ENCODE measurements at places on chromosomes 3 and 15.

DNA sequence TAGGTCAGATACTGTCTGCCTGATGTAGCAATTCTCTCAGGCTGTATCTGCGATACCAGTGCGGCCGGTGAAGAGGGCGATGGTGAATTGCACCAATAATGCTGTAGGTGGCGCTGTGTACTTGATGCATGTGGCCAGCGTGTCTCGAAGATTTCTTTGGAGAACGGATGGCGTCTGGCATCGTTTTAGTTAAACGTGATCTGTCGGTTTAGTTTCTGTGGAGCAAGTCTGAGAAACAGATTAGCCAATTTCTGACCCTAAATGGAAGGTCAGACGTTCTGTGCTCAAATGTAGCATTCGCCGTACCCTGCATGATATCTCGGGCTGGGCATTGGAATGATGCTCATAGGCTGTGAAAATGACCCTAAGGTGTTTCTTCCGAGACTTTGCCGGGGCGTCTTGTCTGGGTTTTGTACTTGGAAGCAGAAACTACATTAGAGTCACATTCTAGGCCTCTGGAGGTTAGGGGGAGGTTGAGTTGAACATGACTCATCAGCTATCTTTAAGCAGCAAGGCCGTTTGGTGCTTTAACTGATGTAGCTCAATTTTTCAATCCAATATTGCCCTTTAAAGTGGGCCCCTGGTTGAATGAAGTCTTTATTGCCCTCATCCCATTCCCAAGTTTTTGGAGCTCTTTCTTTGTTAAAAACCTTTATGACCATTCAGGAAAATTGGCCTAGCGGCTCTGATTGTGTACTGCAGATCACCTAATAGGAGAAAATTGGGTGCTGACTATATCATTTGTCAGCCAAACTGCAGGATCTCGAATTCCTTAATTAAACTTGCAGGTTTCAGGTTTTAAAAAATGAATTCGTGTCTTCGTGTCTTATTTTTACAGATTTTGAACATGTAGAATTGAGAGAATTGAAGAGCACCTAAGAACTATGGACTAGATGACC, 80.0 kb downstream of the SQOR start:
- DNase-seq: peak; percentile 54

GRCh38 chr15:31843426-31844055, 186.8 kb upstream of the CHRNA7 start:
- no peak for DNase-seq

GRCh38 chr15:79702621-79703020, 194.2 kb downstream of the MTHFS start:
- peak; percentile 54 for DNase-seq

DNA sequence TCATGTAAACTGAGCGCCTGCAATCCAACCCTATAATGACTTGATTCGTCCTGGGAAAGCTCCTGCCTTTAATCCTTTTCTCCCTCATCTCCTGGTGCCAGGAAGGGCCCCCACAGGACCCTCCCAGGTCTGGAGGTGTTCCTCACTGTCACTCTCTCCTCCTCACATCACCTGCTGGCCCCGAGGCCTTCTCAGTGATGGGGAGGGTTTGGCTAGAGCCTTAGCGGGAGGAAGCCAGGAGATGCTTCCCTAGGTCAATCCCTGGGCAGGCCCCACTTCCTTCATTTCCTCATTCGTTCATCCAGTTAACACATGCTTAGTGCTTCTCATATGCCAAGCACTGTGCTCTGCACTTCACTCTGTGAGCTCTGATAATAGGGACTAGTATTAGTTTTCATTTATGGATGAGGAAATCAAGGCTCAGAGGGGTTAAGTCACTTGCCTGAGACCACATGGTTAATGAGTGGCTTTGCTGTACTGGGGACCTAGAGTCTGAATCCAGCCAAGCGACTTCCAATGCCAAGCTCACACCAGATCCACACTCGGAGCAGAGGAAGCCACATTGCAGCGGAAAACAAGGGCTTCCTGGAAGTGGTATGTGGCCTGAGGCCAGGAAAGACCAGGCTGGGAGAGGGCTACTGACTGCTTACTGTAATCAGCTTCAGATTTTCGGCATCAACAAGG, 50.3 kb upstream of the CHRNB4 start:
- no peak for DNase-seq

DNA sequence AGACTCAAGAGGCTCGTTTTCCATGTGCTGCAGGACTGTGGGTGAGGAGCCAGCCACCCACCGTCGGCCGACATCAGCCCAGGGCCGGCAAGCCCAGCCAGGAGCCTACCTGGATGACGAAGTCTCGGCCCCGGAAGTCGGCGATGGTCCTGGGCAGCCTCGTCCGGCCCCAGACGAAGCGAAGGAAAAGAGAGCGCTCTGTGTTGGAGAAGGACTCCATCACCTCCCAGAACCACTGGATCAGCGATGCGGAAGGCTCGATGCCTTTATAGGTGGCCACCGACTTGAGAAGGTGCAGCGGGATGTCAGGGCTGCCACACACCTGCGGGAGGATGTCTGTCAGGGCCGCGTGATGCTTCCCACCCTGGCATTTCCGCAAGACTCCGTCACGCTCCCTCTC, 13.8 kb upstream of the OCA2 start:
- DNase-seq: no peak

- DNase-seq: no peak
Observed at GRCh38 chr3:195865752-195866151, 42.6 kb downstream of the TNK2 start.

DNA sequence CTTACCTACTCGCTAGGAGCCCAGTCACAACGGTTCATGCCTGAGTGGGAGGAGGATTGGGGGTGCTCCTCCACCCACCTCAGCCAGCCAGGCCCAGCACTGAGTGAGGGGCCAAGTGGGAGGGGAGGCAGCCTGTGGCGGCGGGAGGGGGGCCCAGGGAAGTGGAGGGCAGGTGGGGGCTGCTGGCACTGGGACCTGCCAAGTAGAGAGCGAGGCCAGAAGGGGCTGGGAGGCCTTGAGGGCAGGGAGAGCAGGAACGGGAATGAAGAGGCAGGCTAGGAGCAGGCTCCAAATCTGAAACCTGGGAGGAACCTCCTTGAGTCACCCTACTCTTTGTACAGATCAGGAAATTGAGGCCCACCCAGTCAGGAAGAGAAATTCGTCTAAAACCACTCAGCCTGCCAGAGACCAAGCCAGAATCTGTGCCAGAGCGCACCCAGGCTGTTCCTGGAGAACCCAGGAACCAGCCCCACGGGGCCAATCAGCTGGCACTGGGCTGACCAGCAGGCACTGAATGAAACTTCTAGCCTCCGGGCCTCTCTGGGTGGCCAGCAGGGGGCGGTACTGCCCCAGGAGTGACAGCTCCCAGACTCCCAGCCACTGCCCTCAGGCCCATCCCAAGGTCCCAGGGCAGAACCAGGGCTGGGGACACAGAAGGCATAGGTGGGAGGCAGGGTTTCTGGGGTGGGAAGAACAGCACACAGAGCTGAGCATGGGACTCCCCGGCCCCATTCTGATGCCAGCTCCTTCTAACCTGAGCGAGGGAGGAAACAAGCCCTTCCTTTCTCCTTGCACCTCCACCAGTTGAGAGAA, 14.8 kb upstream of the CYP11A1 start:
- DNase-seq: peak; percentile 70

DNA sequence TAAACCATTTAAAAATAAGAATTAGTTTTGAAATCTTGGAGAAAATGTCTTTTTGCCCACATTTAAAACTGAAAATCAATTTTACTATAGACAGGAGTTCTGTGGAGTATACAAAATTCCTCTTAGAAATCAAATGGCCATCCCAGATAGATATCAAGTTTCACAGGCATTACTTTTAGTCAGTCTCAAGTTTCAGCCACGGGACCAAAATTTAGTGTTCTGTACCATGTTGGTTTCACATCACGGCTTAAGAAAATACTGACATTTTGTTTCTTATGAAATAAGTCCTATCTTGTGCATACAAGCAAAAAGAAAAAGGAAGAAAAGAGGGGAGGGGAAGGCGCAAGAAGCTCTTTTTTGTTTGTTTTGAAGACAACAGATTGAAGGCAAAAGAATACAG, 45.7 kb downstream of the EIF2AK4 start:
- no peak for DNase-seq

GRCh38 chr3:120743556-120744195, 1.1 kb downstream of the GTF2E1 start:
- peak; percentile 84 for DNase-seq

DNA sequence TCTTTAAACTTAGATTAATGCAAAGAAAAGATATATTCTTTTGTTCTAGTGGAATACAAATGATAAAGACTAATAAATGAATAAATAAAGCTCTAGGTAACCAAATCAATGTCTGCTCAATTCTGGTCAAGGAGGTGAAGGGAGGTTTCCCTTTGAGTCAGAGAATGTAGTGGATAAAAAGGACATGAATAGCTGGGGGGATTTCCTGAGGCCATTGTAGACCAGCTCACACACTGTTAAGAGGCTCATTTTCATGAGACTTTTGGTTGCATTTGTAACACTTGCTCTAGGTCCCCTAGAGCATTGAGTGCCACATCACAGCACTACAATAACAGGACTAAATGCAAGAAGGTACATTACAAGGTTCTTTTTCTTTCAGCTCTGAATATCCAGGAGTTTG, 170.7 kb downstream of the TIGIT start:
- no peak for DNase-seq

GRCh38 chr15:62896380-62896866, 146.1 kb upstream of the TPM1 start:
- DNase-seq: no peak

GRCh38 chr3:49456466-49456865, 13.6 kb upstream of the DAG1 start:
- DNase-seq: peak; percentile 34

DNA sequence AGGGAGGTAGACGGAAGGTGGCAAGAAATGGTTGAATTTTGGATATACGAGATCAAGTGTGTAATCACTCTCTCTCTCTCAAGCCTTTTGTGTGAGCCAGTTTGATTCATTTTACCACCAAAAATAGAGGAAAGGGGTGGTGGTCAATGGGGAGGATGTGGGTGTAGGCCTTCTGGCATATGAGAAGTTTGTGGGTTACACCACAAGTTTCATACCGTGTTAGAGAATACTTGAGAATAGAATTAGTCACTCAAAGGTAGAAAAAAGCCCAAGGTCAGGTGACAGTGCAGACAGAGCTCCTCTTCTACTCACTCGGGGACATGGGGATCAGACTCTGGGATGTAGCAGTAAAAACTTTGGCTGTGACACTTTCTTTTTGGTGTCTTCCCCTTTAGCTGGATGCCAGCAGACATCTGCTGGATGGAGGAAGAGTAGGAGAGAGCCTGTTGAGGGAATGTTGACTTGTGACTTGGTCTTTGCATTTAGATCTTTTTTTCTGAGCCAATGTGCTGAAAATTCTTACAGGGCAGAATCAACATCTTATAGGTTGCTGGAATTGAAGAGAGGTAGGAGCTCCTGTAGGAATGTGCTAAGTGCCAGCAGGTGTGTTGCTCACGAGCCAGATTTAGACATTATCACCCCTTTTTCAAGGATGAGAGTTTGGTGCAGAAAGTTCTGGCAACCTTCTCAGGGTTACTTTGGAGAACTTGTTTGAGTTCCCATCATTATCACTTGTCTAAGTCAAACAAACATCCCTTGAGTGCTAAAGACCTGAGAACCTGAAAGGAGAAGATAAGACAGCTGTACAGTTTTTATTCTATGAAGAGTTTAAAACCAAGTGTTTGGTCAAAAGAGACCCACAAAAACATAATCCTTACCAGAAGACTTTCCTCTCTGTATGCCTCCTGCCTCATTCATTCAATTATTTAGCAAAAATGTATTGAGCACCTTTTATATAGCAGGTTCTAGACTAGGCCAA, 43.9 kb upstream of the RYK start:
- no peak for DNase-seq

- no peak for DNase-seq
Observed at GRCh38 chr3:88795503-88795902, 311.9 kb upstream of the EPHA3 start.

DNA sequence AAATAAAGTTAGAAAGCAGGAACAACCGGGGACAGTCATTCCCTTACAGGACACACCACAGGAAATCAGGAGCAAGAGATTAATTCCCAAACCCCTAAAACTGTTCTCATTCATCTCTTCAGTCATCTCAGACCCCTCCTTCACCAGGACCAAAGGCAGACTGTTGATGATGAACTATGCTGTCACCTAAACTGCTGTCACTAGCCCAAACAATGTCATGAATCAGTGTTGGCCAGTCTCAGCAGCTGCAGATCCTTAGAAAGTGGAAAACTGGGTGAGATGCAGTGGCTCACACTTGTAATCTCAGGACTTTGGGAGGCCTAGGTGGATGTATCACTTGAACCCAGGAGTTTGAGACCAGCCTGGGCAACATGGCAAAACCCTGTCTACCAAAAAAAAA, 909.6 kb downstream of the ROBO1 start:
- DNase-seq: no peak

DNA sequence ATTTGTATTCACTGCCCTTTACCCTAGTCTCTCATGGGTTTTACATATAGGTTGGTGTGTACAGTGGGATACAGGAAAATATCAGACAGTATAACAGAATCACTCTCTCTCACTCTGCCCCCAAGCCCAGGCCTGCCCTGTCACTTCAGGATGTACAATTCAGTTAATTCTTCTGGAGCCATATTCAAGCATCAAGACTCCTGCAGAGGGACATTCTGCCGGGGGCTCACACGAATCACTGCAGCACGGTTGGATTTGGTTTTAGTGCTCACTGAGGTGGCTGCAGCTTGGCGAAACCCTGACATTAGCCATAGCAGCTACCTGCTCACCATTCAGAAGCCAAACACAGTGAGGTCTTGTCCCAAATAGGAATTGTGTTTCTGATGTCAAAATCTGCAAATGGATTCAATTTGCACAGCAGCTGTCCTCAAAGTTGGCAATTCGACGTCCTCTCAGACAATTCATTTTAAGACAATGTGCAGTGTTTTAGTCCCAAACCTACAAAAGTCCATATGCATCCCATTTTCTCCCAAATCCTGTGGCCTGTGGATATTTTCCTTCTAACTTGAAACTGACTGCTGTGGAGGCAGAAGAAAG, 82.9 kb downstream of the CHSY1 start:
- DNase-seq: no peak

- DNase-seq: no peak
Observed at GRCh38 chr3:189557824-189558223, 73.4 kb upstream of the TP63 start.

GRCh38 chr3:45567730-45568172, 26.8 kb upstream of the LIMD1 start:
- no peak for DNase-seq

Data from AG10803 (cell line).